Activated CD4-positive, alpha-beta T cell treated with anti-CD3 and anti-CD28 coated beads for 36 hours (primary cell): ENCODE measurements at places on chromosomes 13 and 19. TPM values are rescaled to one million over a fixed set of nuclear protein-coding genes. Genes with fewer than 3 reads are reported as not detected.

GRCh38 chr13:32881074-32881776, 135.0 kb upstream of the KL start:
- no peak for DNase-seq

- no peak for DNase-seq
These were observed 188.1 kb upstream of the PCDH17 start for GRCh38 chr13:57443494-57443893.

The FBXO46 gene
- 43.3 TPM for total RNA-seq

DNA sequence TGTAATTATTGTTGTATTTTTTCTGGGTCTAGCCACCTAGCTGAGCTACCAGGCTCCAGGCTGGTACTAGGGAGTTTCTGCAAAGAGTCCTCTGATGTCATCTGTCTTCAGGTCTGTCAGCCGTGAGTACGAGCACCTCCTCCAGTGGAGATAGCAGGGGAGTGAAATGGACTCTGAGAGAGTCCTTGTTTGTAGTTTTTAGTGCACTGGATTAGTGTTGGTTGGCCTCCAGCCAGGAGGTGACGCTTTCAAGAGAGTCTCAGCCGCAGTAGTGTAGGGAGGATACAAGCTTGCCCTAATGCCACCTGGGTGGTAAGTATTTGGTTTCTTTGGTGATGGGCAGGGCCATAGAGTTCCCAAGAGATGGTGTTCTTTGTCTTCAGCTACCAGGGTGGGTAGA, 384.8 kb downstream of the SLC7A1 start:
- DNase-seq, result no peak

DNA sequence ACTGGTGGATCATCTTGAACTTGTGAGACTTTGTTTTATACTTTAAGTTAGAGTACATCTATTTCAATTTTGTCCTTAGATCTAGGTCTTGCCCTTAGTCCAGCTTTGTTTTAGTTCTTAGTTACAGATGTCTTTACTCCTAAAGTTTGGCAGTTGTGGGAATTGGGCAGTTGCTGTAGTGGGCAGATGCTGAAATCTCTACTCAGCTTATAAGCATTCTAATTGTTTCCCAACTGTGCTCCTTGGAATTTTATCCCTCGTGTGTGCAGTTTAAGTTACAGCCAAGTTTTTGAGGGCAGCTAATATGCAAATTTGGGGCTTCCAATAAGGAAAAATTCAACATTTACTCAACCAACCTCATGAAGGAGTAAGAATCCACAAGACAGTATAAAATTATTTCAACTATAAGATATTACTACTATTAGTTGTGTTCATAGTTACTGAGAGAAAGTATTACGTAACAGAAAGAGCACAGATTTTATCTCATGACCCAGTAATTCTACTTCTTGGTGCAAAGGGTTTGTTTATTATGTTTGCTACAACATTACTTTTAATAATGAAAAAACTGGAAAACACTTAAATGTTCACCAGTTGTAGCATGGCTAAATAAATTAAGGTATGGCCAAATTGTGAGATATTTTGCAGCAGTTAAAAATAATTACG, 32.9 kb downstream of the CCDC122 start:
- no peak for DNase-seq

DNA sequence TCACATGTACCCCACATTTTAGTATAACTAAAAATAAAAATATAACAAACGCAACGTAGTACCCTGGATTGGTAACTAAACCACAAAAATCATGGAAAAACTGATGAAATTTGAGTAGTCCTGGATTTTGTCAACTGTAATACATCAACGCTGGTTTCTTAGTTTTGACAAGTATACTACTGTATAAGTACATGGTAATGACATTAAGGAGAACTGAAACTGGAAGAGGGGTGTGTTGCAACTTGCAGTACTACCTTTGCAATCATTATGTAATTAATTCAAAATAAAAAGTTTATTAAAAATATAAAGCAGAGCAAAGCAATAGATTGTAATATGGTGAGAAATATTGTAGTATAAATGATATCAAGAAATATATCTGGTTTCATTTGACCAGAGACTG, 1158.0 kb upstream of the SPRY2 start:
- DNase-seq, result no peak

GRCh38 chr13:41463838-41464602, 6.7 kb downstream of the RGCC start:
- DNase-seq, result peak; percentile 76

- DNase-seq, result peak; percentile 37
These were observed 230.2 kb downstream of the TDRD3 start for GRCh38 chr13:60627071-60627686.

The CYP4F2 gene
- total RNA-seq, result not detected
